ENCODE measurements at places on chromosomes 16 and 17.
A peak's percentile ranks its signal among the peaks of the same experiment; 100 is the strongest.

DNA sequence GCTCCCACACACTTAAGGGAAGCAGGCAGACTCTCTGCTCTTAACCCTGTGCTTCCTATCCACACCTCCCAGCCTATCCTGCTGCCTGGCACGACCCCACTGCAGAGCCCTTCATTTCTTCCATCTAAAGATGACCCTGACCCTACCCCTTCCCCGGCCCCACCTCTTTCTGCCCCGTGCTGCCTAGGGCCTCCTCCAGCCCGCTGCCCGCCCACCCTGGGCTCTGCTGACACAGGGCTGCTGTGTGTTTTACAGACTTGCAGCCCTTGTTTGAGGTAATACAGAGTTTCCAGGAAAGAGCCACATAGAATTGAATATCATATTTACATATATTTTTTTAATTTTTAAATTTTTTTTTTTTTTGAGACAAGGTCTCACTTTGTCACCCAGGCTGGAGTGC is 42.0 kb downstream of the MEOX1 start:
- no peak for DNase-seq

DNA sequence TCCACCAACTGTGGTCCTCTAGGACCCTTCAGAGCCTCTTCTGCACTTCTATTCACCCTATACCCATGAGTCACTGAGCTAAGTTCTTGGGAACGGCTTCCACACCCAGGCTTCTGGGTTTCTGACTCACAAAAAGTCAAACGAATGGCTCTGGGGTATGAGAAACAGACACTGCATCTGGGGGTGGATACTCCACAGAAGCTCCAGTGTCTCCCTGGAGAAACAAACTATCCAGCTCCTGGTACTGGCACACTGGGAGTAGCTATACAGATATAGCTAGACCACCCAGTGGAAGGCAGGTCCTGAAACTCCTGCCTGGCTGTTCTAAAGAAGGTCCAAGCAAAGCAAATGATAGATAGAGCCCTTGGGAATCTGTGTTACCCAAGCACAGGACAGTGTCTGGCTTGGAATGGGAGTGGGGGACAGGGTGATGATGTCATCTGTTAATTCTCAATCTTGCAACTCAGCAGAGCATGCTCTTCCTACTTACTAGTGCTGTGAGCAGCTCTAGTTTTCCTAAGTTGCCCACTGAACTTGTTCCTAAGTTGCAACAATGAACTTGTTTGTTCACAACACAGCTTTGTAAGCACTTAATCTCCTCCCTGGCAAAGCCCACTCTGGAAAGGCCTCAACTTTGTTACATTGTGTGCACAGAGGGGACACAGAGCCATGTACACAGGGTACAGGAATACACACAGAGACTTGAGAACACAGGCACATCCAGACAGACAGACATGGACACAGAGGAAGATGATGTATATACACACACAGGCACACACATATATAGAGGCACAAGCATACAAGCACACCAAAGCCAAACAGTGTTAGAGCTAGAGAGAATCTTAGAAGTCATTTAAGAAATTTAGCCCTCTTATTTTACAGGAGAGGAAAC is 6.7 kb downstream of the MMP28 start:
- no peak for DNase-seq

GRCh38 chr16:78761427-78761826 is 662.0 kb downstream of the WWOX start:
- no peak for DNase-seq

GRCh38 chr17:68100000-68100641 is 64.6 kb downstream of the KPNA2 start:
- DNase-seq: no peak

GRCh38 chr16:55539049-55539448 is 27.4 kb upstream of the CAPNS2 start:
- no peak for DNase-seq

DNA sequence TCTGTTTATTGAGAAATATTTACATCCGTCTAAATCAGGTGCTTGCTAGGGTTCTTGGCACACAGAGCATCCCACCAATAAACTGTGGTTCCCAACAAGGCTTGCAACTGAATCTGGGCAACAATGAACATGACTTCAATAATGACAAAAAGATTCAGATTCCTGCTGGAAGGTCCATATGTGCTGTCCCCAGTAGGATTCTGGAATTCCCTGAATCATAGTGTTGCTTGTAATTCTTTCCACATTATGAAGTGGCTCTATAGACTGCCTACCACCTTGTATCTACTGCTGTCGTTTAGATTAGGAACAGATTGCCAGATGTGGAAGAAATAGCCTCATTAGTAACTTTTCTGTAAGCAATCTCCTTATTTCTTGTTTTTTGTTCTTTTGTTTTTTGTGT is 265.9 kb downstream of the WWOX start:
- no peak for DNase-seq

- no peak for DNase-seq
Observed at GRCh38 chr17:2181897-2182448, 121.6 kb downstream of the SMG6 start.

DNA sequence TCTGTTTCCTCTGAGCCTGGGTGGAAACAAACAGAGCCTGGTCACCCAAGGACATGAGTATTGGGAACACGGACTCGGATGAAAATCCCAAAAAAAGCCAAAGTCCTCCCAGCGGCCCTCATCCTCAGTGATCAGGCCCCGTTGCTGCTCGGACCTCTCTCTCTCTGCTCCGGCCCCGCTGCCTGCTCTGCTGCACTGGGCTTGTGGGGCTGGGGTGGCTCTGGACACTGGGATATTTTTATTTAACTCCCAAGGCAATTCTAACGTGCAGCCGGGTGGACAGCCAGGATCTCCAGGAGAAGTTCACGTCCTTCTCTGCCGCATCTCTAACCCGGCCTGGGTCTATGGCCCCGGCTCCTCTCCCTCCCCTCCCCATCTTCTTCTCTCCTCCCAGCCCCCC is 280.9 kb upstream of the TNRC6C start:
- DNase-seq: no peak

DNA sequence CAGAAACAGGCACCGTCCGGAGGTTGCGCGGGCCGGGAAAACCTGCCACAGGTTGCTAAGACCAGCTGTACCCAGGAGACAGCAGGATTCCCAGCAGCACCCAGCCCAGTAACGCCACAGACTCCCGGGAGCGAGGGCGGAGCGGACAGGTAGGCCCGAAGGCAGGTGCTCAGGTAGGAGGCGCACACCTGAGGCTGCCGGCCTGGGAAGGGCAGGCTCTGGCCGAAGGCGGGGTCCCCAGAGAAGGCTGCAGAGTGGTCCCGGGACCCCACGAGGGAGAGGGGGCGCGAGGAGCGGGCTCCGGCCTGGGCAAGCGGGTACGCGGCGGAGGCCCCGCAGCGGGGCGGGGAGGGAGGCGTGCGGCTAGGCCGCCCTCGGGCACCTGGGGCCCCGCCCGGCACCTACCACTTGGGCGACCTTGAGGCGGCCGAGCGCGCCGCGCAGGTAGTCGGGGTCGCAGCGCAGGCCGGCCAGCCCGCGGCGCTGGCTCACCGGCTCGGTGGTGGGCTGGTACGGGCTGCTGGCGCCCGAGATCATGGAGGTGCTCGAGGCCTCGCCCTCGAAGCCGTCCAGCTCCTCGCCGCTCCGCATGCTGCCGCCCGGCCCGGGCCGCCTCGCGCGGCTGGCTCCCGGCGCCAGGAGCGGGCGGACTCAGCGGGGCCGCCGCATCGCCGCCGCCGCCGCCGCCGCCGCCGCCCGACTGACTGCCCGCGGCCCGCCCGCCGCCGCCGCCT is 441 bp downstream of the CMTM4 start:
- no peak for DNase-seq

GRCh38 chr16:88465387-88465983 is 12.4 kb downstream of the ZFPM1 start:
- DNase-seq: peak; percentile 88

DNA sequence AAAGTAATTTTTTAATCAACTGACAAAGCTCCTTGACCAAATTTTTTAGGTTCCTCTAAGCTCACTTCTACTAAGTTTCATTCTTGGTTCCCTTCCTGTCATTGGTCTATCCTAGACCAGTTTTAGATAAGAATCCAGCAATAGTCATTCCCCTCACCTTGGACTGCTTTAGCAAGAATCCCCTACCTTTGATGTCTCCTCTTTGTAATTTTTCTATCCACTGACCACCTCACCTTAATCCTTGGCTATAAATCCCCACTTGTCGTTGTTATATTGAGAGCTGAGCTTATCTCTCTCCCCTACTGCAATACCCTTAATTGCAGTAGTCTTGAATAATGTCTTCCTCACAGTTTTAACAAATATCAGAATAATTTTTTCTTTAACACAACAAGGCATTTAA is 107.2 kb downstream of the USP32 start:
- no peak for DNase-seq

- DNase-seq: peak; percentile 64
Observed at GRCh38 chr16:19071811-19072777, 4.7 kb downstream of the COQ7 start.

DNA sequence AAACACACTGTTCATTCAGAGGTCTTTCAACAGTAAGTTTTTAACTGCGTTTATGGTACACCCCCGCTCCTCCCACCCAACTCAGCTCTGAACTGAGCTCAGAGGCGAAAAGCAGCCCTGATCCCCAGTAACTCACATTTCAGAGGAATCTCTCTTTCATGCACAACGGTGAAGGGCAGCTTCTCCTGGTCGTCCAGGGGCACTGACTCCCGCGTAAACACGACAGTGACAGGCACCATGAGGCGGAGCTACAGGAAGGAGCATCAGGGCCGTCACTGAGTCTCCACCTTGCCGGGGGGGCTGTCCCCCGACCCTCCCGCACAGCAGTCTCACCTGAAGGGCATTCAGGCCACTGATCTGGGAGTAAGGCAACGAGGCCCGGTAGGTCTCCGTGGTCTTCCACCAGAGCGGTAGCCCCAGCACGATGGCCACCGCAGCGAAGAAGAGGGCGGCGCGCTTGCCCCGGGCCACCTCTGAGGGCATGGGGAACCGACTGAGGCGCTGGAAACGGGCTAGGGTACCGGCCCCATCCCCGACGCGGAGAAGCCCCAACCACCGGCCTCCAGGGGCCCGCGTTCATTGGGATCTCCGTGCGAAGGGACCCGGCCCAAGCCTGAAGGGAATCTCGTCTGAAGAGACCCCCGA is 486 bp downstream of the PIGS start:
- DNase-seq: peak; percentile 78

DNA sequence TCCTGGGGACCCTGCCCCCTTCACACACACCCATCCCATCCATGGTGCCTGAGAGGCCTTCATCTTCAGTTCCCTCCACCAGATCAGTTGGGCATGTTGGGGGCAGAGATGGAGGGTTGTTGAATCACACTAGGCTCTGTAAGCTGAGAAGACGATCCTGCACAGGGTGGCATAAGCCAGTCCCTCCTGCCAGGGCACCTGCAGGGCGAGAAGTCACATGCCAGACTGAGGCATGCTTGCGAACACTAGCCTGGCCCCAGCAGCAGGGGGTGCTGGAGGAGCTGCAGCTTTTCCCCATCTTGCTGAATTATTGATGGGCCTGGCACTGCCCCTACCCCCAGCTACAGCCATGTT is 6.1 kb upstream of the TBX2 start:
- DNase-seq: no peak

GRCh38 chr17:41009301-41009760 is 403 bp upstream of the KRTAP3-1 start:
- DNase-seq: no peak

DNA sequence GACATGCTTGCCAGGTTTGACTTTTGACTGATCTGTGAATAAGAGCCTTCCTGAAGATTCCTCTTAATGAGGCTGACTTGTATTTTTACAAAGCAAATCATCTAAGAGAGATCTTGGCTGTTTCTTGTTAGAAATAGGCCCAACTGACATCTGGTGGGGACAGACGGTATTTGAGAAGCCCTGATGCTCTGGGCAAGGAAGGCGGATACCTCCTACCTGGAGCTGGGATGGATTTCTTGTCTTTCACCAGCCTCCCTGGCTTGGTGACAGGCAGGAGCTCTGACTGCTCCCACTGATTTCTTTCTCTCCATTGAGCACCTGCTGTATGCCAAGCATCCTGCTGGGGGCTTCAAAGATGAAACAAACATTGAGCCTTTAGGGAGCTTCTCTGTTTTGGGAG is 40.4 kb downstream of the AKAP1 start:
- DNase-seq: no peak

DNA sequence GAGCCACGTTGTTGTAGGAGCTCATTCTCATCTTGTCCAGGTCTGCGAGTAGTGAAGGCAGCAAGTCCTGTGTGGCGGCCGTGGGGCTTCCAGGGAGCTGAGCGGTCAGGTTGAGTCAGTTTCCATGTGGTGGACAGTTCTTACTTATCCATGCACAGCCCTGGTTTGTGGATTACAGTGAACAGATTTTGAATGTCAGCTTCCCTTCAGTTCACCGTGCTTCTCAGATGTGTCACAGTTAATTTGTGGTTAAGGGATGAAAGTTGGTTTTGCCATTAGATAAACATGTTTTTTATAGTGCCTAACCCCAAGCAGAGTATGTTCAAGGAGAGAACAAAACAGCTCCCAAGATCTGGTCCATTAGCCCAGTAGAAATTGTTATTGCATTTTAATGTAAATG is 103.1 kb downstream of the RPTOR start:
- no peak for DNase-seq

DNA sequence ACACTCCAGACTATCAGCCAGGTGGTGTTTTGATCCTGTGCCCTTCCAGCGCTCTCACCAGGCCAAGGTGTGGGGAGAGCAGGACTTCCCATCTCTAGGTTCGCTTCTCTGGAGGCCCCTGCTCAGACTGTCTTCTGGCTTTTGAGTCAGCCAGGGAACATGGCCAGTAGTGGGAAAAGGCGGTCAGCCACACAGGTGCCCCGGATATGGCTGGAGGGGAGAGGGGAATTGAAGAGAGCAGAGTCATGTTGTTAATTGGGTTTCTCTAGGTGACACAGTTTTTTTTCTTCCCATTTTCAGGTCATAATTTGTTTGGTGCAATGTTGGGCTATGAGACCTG is 1.5 kb downstream of the MINK1 start:
- DNase-seq: no peak

DNA sequence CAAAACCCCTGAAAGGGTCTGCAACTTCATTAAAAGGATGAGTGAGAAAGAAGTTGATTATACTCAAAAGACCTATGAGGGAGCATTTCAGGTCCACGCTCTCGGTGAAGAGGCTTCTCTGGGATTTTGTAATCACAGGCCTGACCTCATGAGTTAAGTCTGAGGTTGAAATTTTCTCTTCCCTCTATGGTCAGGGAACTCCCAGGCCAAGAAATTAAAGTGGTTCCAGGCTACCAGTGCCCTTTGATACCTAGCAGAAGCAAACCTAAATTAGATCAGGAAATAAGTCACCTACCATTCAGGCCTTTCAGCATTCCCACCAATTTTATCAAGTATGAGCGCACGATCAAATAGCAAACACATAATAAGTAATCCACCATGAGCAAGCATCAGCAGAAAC is 27.9 kb downstream of the MBTD1 start:
- DNase-seq: no peak

DNA sequence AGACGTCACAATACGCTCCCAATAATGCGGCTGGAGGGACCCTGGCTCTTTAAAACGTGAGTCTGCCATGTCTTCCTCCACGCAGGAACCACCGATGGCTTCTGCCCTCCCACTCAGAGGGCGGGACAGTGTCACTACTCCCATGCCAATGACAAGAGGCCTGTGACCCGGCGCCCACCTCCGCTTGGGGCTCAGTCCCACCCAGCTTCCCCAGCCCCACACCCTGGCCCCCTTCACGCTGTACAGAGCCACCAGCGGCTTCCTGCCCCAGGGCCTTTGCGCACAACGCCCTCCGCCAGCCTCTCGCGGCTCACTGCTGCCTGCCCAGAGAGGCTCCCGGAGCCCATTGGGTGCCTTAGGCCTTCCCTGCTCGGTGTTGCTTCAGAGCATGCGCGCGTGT is 29.5 kb upstream of the ZNF469 start:
- no peak for DNase-seq

All from D341Med (cell line).